ENCODE measurements at places on chromosomes 4 and X. TPM values are rescaled to one million over a fixed set of nuclear protein-coding genes. Genes with fewer than 3 reads are reported as not detected.
A peak's percentile ranks its signal among the peaks of the same experiment; 100 is the strongest.

DNA sequence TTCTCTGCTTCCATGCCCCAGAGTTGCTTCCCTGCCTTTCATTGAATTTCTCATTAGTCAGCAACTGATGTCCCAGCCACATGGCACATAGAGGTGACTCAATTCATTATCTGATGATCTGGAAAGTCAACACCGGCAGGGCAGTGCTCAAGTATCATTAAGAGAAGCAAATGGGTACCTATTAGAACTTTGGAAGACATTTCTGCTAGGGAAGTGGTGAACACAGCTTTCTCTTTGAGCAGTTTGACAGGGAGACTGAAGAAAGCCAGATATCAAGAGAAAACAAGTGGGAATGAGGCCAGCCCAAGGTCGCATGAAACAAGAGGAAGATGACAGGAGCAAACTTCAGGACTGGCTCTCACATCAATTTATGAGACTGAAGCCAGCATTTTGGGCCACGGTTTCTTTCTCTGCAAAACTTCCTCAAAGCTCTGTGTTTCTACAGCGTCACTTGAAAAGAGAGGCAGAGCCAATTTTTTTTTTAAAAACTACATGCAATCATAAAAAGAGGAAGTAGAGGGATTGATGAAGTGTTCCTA, 108.3 kb upstream of the RPS6KA3 start:
- no peaks in the 10 kb centered on the region for H3K27me3 ChIP-seq
- DNase-seq = no peak
- H3K27ac ChIP-seq = no peak overlapping the region
- no peaks in the 10 kb centered on the region for H3K36me3 ChIP-seq
- H3K4me3 ChIP-seq = no peak overlapping the region

DNA sequence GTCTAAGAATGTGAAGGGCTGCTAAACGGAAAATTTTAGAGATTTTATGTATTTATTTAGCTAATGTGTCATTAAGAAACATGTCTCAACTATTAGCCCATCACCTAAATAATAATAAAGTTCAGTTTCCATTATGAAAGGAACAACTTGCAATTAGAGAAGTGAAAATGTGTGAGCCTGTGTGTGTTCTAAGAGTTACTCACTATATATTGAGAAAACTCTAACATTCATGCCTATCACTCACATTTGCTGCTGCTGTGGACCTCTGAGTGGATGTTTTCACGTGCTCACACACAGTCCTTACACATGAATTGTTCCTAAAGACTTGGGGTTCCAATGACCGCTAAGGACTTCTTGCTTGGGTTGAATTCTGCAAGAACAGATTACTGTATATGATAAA, 364.0 kb downstream of the TMA16 start:
- H3K27me3 ChIP-seq = peaks cover 14% of the 10 kb centered on the region
- H3K27ac ChIP-seq = no peak overlapping the region
- no peaks in the 10 kb centered on the region for H3K36me3 ChIP-seq

The PCDH7 gene
- 72.3 TPM for total RNA-seq

GRCh38 chr4:105633241-105633640, 75.2 kb downstream of the INTS12 start:
- H3K36me3 ChIP-seq = no peaks in the 10 kb centered on the region
- H3K4me3 ChIP-seq = no peak overlapping the region

The ARX gene
- total RNA-seq = not detected

DNA sequence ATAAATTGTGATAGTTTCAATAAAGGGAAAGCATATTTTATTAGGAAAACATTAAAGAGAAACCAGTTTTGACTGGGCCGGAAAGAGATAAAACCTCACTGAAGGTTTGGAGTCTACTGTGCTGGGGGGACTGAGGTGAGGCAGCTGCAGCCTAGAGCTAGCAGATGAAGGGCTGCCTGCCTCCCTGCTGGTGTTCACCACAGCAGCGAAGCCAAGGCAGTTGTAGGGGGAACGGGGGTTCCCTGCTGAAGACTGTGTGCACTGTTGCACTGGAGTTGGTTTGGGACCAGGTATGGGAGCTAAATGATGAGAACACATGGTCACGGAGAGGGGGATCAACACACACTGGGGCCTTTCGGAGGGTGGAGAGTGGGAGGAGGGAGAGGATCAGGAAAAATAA, 546.5 kb upstream of the SMIM31 start:
- H3K4me1 ChIP-seq = peaks cover 38% of the 10 kb centered on the region
- DNase-seq = no peak
- H3K4me3 ChIP-seq = no peak overlapping the region
- H3K27ac ChIP-seq = no peak overlapping the region
- no peaks in the 10 kb centered on the region for H3K36me3 ChIP-seq

DNA sequence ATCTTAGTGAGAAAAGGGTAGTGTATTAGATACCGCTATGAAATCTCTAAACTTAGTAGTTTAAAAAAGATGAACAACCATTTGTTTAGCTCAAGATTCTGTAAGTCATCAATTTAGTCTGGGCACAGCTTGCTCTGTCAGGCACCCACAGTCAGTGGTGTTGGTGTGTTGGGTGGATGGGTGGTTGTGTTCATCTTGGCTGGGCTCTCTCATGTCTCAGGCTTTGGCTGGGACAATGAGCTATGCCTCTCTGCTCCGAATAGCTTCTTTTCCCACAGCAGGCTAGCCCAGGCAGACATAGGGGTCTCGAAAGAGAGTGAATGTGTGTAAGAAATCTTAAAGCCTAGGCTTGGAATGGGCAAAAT, 127.0 kb upstream of the GATB start:
- H3K36me3 ChIP-seq = no peaks in the 10 kb centered on the region
- H3K4me1 ChIP-seq = no peaks in the 10 kb centered on the region
- DNase-seq = no peak
- peaks cover 9% of the 10 kb centered on the region for H3K27me3 ChIP-seq
- no peak overlapping the region for H3K4me3 ChIP-seq

DNA sequence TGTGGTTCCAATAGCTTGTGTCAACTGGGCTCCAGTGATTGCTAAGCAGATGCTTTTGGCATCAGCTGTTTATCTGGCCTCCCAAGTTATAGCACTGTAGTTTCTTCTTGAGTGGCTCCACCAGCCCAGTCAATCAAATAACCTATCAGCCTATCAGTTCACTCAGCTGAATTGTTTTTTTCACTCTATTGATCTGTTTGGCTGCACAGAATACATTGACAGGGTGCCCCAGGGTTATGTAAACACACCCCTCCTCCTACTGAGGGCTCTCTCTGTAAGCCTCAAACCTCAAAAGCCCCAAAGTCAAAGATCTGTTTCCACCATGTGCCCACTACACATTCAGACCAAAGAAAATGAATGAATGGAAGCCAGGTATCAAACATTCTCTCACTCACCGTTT, 214.0 kb downstream of the HS6ST2 start:
- no peaks in the 10 kb centered on the region for H3K27me3 ChIP-seq
- DNase-seq = no peak
- no peak overlapping the region for H3K4me3 ChIP-seq
- H3K4me1 ChIP-seq = no peaks in the 10 kb centered on the region
- no peaks in the 10 kb centered on the region for H3K36me3 ChIP-seq

- no peak overlapping the region for H3K27ac ChIP-seq
- no peak for DNase-seq
- H3K27me3 ChIP-seq = peaks cover 3% of the 10 kb centered on the region
- peaks cover 12% of the 10 kb centered on the region for H3K4me1 ChIP-seq
Measured at GRCh38 chr4:8283161-8283560, 13.6 kb downstream of the HTRA3 start.

- H3K4me3 ChIP-seq = no peak overlapping the region
- peaks cover 42% of the 10 kb centered on the region for H3K36me3 ChIP-seq
- no peaks in the 10 kb centered on the region for H3K27me3 ChIP-seq
- no peak for DNase-seq
Measured at GRCh38 chrX:108138814-108139702, 47.5 kb downstream of the ATG4A start.

GRCh38 chr4:10078481-10079233, 37.9 kb downstream of the WDR1 start:
- DNase-seq = peak; percentile 83
- no peak overlapping the region for H3K4me3 ChIP-seq
- peaks cover 9% of the 10 kb centered on the region for H3K4me1 ChIP-seq
- peak overlapping the region; percentile 54 for H3K27ac ChIP-seq

The KIAA1210 gene
- total RNA-seq = not detected

The ATP1B4 gene
- total RNA-seq = not detected

The IRF2 gene
- total RNA-seq = 13.2 TPM

DNA sequence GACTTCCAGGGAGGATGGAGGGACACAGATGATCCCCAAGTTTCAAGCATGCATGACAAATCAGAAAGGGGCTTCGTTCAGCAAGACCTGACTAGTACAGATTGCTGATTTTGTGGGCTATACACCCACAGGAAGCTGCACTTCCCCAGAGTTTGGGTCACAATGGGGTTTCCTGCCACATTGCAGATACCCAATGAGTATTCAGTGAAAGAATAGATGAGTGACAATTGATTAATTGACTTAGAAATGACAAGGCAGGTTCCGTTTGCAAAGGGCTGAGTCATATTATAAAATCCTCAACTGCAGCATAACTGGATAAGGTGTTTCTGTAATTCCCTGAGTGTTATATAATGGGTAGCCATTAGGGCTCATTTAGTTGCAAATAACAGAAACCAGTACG, 146.6 kb upstream of the TBL1X start:
- H3K4me1 ChIP-seq = peaks cover 5% of the 10 kb centered on the region
- no peaks in the 10 kb centered on the region for H3K27me3 ChIP-seq
- no peak overlapping the region for H3K27ac ChIP-seq
- DNase-seq = no peak
- no peaks in the 10 kb centered on the region for H3K36me3 ChIP-seq

DNA sequence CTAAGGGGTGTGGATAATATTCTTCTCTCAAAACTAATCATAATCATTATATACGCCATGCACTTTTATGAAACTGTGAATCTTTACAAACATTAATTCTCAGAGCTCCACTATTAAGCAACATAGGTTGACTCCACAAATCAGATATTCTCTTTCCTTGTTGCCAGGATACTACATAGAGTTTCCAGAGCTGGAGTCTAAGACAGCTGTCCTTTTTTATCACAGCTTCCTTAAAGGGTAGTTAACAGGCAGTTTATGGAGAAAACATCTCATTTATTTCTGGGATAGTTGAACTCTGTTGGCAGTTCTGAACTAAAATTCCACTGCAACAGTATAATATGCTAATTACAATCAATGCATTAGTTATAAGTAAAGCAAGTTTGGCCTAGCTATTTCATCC, 152.1 kb upstream of the PPP1R2C start:
- H3K4me1 ChIP-seq = no peaks in the 10 kb centered on the region
- H3K27me3 ChIP-seq = no peaks in the 10 kb centered on the region
- DNase-seq = no peak
- H3K36me3 ChIP-seq = no peaks in the 10 kb centered on the region
- no peak overlapping the region for H3K4me3 ChIP-seq
- no peak overlapping the region for H3K27ac ChIP-seq

- peaks cover 14% of the 10 kb centered on the region for H3K4me1 ChIP-seq
- no peak overlapping the region for H3K4me3 ChIP-seq
- DNase-seq = no peak
- H3K36me3 ChIP-seq = no peaks in the 10 kb centered on the region
- H3K27me3 ChIP-seq = no peaks in the 10 kb centered on the region
- H3K27ac ChIP-seq = no peak overlapping the region
Measured at GRCh38 chr4:4485806-4486205, 56.0 kb downstream of the STX18 start.

The DMRTC1B gene
- not detected for total RNA-seq

Measured in chondrocyte (in vitro differentiated cells).